ENCODE measurements at places on chromosomes 6 and 20. TPM values are rescaled to one million over a fixed set of nuclear protein-coding genes. Genes with fewer than 3 reads are reported as not detected.

TGM3 gene
- not detected for total RNA-seq

DPPA5 gene
- not detected for total RNA-seq

PTCRA gene
- total RNA-seq = not detected

GRCh38 chr6:44217332-44218143 is 812 bp downstream of the MYMX start:
- DNase-seq = peak; percentile 14

DNA sequence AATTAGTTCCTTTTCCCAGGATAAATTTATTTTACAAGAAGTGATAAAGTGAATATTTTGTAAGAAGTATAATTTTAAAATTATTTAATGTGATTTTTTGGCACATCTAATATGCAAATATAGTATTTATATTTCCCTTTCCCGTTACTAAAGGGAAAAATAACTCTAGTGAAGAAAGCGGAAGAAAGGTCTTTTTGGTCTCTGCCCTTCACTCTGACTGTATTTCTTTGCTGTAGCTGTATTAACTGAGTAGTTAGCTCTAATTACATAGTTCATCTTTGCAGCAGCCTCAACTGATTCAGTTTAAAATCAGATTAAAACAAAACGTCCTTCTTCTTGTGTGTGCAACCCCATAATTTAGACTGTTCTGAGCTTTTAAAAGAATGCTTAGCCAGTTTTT is 57.4 kb upstream of the RNF144B start:
- DNase-seq = no peak

DNA sequence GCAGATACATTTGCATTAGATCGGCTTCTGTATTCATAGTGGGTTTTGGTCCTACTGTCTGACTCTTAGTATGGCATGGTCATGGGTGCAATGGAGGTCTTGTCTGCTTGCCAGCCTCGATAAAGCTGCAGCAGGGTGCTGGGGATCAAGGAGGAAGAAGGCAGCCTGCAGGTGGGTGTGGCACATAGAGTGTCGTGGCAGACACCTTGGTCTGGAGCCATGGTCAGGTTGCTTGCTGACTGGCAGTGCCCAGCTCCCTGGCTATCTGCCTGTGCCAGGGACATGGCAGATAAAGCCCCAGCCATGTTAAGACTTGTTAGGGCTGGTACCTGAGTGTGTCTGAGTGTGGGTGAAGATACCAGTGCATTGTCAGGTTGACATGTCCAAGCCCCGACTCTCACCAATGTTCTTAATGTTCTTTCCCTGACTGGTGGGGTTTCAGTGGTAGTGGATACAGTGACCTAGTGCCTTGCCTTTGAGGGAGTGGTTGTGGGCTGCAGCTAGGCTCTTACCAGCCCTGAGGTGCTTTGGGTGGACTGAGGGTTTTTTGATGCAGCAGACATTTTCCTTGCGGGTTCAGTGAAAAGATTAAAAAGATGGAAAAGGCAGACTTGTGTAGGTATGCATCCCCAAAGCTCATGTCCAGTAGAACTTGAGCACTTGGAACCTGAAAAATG is 1.8 kb downstream of the FAM83D start:
- DNase-seq = no peak

- DNase-seq = no peak
Measured at GRCh38 chr6:144289006-144289405, 3.9 kb downstream of the UTRN start.

Data from IMR-90 (cell line).